NCI-H1048 (cell line): ENCODE measurements at places on chromosomes 1 and 21.

- no peak for DNase-seq
Observed at GRCh38 chr1:208347191-208347590, 103.0 kb upstream of the PLXNA2 start.

DNA sequence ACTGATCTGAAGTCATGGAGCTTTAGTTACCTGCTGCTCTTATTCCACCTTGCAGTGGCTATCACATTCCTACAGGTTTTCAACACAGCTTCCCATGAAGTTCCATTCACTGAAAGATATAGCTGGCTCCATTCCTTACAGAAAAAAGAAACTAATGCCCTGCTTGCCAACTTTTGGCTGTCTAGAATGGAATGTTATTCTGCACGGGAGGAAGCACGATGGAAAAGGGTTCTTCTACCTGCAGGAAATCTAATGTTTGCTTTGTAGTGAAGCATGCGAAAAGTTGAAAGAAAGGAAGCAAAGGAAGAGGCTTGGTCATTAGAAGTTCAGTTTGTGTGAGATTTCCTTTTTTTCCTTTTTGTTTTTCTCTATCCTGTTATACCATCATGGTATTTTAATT, 32.6 kb downstream of the GIPC2 start:
- no peak for DNase-seq

- no peak for DNase-seq
Observed at GRCh38 chr1:33454646-33455282, 17.7 kb upstream of the ZSCAN20 start.

DNA sequence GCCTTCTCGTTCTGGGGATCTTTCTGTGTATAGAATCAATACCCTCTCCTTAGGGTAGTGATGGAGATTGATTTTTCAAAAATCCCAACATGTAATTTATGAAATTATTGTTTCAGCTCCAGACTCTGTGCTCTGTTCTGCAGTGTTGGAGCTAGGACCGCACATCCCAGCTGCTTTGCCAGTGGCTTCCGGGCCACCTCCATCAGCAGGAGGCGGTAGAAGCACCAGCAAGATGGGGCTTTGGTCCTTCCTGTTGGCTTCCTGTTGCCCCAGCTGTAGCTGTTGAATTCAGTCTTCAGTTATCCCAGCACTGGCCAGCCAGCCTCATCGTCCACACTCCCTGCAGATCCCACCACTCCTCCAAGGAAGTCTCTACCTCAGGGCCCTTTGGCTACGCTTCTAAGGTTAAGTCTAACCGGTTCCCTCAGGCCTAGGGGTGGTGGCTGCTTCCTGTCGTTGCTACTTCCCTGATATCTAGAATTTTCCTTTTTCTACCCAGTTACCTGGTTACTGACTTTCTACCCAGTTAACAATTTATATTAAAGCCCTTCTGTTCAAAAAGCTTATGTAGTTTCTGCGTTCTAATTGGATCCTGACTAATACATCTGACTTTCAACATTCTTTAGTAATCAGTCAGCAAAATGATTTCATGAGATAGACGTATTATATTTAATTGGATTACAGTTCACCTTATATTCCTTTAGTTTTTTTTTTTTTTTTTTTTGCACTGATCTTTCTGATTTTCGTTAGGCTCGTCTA, 24.6 kb downstream of the GALNT2 start:
- DNase-seq, result no peak

DNA sequence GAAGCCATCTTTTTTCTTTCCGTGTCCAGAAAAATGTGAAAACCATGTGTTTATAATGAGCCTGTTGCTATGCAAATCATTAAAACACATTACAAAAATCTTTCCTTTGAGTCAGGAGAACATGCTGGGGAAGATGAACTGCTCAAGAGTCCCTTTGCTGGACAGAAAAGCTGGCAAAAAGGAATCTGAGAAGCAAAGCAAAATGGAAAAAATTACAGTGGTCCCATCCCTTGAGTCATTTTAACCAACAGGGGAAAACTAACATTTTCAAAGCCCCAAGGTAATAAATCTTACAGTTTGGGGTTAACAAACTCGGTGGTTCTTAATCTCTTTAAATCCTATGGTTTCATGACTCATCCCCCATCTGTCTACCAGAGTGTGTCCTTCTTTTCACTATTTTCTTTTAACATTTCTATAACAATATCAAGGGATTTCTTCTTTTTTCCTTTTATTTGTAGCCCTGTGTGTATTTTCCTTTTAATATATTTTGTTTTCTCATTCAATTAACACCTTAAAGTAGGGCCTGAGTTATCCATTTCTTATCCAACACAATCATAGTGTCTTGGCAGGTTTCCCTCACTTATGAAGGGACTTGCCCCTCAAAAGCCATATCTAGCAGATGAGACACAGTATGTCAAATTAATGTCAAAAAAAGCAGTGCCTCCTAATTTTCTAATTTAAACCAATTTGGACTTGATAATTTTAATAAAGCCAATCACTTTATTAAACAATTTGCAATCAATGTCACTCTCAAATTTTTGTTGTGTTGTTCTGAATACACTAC, 105.4 kb downstream of the PTPN14 start:
- DNase-seq, result peak; percentile 79

- no peak for DNase-seq
Observed at GRCh38 chr1:93172778-93173177, 7.4 kb downstream of the TMED5 start.
